ENCODE measurements at places on chromosomes 11 and 22.

DNA sequence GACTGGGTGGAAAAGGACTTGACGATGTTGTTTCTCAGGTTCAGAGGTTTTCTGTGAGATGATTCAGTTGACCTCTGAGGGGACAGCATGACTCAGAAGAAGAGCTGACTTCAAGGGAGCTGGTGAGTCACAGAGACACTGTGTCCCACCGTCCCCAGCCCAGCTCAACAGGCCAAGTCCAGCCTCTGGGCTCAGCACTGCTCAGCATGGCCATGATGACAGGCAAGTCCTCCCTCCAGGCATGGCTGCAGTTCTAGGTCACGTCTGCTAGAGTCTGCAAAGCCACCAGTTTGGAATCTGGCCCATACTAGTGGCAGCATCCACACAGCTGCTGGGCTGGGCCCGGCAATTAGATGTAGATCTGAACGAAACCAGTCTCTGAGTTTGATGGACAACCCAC is 12.9 kb downstream of the TRIM29 start:
- no peak for DNase-seq

DNA sequence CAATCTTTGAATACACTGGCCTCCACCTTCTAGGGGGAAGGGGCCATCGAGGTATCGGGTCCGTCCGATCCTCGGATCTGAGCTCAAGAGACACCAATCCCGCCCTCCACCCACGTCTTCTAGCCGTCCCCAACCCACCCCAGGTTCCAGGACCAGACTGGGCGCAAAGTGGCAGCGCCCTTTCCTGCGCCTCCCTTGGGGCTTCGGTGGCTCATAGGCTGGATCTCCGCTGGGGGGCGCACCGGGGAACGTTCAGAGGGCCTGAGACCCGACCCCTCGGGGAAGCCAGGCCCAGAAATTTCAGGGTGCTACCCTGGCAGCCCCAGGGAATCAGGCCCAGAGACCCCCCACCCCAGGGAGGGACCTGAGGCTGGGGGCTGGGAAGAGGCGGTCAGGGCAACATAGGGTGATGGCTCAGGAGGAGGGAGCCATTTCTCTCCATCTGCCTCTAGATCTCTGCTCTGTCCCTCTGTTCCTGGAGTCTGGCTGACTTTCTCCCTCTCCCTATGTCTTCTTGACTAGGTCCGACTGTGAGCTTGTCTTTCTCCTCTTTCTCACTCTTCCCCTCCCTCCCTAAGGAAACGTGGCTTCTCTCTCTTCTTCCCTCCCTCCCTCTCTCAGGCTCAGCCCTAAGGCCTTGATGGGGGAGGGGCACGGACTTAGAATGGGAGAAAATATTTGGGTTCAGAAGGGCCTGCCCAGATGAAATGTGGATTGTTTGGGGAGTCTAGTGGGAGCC is 1.1 kb downstream of the CREB3L1 start:
- DNase-seq: no peak

GRCh38 chr11:108170184-108170583 is 48.8 kb downstream of the ACAT1 start:
- DNase-seq: no peak

- DNase-seq: no peak
Observed at GRCh38 chr11:41175304-41175972, 284.0 kb downstream of the LRRC4C start.

DNA sequence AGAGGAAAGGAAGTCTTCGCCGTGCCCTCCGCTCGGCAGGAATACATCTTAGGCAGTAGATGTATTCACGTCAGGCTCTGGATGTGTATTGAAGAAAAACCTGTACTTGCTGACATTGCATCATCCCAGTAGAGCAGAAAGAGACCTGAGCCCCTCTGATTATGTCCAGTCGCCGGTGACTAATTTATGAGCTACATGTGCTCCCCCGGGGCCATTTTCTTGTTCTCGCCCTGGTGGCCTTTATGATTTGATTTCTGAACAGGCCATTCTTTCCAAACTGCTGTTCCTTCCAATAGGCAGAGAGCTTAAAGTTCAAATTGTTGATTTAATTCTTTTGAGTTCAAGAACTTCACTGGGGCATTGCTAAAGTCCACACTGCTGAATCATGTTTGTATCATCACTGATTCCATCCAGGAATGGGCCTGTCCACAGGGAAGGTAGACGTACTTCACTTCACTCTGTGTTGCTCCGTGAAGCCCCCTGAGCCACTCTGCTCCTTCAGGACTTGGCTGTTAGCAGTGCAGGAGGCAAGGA is 137.3 kb upstream of the RASSF10 start:
- no peak for DNase-seq

DNA sequence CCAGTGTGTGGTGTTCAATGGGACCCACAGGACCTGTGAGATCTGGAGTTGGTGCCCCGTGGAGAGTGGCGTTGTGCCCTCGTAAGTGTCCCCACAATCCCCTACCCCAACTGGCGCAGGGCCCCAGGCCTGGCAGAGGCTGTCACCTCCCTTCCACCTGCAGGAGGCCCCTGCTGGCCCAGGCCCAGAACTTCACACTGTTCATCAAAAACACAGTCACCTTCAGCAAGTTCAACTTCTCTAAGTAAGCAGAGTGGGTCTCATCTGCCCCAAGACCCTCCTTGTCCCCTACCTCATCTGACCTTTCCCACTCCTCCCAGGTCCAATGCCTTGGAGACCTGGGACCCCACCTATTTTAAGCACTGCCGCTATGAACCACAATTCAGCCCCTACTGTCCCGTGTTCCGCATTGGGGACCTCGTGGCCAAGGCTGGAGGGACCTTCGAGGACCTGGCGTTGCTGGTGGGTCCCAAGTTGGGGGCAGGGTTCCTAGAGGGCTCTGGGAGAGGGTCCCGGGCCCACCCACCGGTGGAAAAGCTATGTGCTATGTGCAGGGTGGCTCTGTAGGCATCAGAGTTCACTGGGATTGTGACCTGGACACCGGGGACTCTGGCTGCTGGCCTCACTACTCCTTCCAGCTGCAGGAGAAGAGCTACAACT is 8.1 kb downstream of the P2RX6 start:
- DNase-seq: no peak

DNA sequence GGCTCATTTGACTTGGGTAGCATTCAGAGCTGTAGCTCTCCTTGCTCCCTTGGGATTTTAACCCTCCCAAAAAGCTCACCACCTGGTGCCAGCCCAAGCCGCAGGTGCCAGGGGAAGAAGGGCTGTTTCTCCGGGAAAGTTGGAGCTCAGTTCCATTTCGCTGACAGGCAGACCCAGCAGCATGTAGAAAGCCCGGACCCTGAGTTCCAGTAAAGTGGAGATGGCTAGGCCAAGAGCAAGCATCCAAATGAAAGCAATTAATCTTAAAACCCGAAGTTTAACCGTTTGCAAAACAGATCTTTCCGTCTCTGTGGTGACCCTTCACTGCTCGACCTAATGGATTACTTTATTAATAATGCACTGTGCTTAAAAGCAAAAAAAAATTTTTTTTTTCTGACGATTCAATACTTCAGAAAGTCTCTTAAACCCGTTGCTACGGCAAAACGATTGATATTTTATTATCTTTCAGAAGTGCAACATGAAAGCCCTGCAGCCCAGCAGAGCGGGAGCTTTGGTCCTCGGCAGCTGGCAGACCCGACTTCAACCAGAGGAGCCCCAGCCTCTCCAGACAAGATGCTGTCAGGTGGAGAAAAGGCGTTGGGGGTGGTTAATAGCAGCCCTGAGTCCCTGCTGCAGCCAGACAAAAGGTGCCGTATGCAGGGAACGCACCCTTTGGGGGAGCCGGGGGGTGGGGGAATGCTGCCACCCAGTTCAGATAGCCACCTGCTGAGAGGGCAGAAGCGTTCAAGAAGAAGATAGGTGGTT is 3.3 kb downstream of the LMO1 start:
- DNase-seq: no peak

DNA sequence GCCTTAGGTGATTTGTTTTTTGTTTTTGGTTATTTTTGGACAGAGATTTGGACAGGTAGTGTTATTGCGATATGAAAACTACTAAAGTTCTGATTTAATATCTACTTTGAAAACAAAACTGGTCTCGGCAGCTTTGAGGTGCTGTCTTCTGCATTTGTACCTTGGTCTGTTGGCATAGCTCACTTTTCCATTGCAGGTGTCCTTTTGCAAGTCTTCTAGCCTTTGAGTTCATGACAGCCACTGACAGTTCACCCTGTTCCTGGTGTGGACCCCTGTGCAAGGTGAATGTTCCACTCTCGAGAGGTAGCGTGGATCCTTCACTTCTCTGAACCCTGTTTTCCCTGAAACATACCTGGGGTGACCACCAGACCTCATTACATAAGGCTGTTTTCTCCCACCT is 44.9 kb upstream of the ST14 start:
- no peak for DNase-seq
